ENCODE measurements at places on chromosomes 3 and 15.

DNA sequence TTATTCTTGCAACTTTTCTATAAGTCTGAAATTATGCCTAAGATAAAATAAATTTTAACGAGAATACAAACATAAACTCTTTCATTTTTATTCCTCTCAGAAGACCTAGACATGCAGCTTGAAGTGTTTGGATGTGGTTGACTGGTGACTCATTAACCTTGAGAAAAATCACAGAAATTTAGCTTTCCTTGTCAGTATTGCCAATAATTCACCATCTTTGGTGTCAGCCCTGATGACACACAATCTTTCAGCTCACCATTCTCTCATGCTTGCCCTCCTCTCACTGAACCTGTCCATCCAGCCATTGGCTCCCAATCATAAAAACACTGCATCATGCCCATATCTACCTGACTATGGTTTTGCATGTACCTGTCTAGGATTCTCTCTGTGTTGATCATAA is 22.6 kb upstream of the TNFAIP8L3 start:
- DNase-seq = peak; percentile 47

DNA sequence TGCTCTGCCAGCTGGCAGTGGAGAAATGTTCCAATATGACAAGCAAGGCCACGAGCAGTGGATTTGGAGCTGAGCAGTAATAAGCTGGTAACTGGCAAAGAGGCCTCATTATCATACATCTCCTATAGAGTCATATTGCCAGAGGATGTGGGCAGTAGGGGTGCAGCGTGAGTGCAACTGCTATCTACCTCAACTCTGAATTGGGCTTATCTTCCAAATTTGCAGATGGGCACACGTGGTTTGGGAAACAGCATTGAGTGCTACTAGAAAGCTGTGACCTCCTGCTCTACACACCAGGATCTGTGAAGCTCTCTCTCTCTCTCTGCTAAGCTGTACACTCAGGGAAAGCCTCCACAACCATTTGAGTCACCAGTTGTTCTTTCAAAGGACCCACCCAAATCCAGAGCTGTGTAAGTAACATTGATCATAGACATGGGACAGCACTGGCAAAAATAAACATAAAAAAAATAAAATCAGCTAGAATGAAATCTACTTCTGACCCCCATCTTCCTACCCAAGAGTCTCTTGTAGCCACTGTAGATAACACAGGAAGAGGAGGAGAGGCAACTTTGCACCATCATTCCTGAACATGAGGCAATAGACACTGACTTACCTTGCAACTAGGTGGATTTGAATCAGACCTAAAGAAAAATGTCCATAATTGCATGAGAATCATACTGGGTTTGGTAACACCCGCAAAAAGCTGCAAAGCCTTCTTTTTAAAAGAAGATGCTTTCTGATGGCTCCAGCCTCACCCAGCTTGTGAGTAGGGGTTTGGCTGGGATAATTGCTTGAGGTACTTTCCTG is 82.9 kb upstream of the THBS1 start:
- DNase-seq = no peak

DNA sequence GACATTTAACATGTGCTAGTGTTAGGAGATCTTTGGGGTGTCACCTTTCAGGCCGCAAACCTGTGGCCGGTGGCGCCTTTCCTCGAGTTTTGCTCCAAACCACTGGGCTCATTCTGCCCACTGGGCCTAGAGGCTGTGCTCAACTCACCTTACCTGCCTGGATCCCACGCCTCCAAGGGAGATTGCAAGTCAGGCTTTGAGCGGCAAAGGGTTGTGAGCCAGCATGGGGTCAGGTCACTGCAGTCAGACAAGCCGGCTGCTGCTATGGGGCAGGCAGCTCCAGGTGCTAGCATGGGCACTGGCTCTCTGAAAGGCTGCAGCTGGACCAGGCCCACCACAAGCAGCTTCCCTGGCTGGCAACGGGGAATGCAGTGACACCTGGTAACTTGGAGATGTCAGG is 265.5 kb downstream of the ZBBX start:
- no peak for DNase-seq

DNA sequence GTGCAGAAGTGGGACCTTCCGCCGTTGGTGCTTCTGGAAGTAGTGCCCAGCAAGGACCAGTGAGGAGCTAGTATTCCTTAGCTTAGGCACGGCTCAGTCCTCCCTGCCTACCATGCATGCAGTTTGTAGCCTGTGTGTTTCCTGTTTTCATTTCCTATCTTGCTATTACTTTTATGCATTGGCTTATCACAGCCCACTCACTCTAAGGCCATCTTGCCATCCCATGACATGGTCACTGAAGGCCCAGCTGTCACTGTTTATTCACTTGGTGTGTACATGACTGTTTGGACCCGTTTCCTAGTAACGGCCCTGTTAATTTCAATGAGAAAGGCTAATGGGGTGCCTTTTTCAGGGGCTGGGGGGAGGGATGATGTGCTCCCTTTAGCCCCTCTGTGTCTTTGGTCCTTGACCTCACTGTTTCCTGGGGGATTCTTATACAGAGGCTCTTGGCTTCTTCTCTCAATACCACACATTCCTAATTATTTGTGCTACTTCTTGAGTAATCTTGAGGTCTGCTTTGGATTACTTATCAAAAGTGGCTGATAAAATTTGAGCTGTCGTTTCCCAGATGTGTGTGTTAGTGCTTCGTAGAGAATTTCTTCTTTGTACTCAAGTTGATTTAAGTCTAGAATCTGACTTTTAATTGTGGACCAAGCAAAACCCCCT is 24.5 kb upstream of the TRAK1 start:
- DNase-seq = peak; percentile 86

- DNase-seq = peak; percentile 74
These were observed 74.7 kb downstream of the RASA2 start for GRCh38 chr3:141561426-141562034.

- DNase-seq = peak; percentile 33
These were observed 25.7 kb upstream of the MB21D2 start for GRCh38 chr3:192943393-192943792.

GRCh38 chr15:32738666-32739065 is 20.9 kb downstream of the GREM1 start:
- DNase-seq = peak; percentile 67

DNA sequence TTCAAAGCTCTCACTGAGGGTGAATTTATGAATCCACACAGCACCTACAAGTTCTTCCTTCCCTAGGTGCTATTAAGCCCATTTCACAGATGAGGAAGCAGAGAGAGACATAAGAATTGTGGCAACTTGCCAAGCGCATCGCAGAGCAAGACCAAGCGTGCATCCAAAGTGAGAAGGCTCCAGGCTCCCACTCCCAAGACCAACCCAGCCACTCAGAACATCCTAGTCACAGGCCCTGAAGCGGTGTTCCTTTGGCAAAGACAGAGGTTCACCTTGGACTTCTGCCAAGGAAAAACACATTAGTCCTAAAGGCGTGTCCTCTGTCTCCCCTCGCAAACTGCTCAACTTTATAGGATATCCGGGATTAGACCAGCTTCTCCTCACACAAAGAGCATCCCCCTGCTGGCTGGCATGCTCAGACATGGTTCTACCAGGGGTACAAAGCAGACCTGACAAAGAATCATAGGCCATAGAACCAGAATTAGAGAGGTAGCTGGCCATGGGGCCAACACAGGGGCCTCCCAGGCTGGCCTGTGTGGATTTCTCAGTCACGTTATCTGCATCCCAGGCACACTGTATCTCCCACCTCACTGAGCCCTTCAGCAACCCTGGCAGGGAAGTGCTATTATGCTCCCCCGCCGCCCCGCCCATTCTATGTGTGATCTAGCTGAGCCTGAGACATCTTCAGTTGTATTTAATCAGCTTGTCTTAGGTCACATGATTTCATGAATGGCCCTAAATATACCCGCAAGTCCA is 160.2 kb downstream of the FOXP1 start:
- peak; percentile 66 for DNase-seq

GRCh38 chr3:111801693-111802092 is 57.4 kb upstream of the PHLDB2 start:
- DNase-seq = peak; percentile 67

- peak; percentile 21 for DNase-seq
These were observed 292.5 kb downstream of the ARPP21 start for GRCh38 chr3:35931867-35932266.

GRCh38 chr3:10232137-10232536 is 16.1 kb upstream of the TATDN2 start:
- no peak for DNase-seq

DNA sequence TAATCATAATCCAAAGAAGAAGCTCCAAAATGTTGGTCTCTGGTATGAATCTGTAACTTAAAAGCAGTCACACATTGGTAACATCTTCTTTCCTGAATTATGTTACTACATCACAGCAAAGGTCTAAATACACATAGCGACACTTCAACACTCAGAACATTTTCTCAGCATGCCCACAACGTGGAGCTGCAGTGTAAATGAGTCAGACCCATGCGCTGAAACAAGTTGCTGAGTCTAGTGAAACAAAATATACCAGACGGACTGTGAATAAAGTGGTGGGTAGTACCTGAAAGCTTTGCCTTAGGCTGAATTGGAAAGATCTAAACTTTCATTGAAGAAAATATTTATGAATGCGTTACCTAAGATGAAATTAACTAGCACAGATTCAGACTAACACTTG is 33.2 kb upstream of the GOLGA8B start:
- peak; percentile 43 for DNase-seq

GRCh38 chr3:168983046-168983445 is 680.5 kb downstream of the MECOM start:
- no peak for DNase-seq

- DNase-seq = no peak
These were observed 146.2 kb upstream of the CBLB start for GRCh38 chr3:106014971-106015370.

GRCh38 chr15:80484333-80484864 is 80.2 kb downstream of the ARNT2 start:
- DNase-seq = no peak

GRCh38 chr3:192367616-192368015 is 359.7 kb downstream of the FGF12 start:
- DNase-seq = no peak

DNA sequence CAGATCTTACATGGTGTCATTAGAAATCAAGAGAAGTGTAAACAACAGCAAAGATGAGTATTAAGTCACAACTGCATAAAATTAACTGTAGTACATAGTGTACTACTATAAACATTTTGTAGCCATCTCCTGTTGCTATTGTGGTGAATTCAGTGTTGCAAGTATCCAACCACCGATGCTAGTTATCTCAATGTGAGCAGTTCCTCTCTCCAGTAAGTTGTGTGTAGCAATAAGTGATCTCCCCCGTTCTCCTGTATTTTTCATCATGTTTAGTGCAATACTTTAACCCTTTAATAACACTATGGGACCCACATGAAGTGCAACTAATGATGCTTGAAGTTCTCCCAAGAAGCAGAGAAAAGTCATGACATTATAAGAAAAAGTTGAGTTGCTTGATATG is 264.7 kb upstream of the KCNH8 start:
- DNase-seq = no peak

DNA sequence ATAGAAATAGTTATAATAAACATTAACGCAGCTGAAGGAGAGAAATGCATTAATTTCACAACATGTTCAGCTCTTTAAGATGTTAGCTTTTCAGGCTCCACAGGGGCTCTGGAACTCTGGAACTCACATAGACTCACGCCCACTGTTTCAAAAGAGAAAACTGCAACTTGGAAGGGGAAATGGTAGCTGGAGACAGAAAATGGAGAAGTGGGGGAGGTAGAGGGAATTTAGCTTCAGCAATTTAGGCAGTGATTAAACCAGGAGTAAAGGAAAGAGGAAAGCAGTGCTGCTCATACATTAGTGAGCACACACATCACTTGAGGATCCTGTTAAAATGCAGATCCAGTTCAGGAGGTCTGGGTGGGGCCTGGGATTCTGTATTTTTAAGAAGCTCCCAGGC is 274.8 kb upstream of the TRIM42 start:
- no peak for DNase-seq

DNA sequence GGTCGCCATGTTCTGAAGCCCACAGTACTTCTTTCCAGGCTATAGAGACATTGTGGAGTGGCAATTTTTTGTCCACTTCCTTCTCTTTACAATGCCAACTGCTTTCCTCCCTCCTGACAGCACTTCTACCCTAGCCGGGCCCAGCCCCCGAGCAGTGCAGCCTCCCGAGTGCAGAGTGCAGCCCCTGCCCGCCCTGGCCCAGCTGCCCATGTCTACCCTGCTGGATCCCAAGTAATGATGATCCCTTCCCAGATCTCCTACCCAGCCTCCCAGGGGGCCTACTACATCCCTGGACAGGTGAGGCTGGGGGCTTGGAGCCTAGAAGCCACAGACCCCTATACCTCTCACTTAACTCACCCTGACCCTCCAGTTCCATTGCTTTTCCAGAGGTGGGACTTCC is 2.8 kb downstream of the EIF4G1 start:
- no peak for DNase-seq

DNA sequence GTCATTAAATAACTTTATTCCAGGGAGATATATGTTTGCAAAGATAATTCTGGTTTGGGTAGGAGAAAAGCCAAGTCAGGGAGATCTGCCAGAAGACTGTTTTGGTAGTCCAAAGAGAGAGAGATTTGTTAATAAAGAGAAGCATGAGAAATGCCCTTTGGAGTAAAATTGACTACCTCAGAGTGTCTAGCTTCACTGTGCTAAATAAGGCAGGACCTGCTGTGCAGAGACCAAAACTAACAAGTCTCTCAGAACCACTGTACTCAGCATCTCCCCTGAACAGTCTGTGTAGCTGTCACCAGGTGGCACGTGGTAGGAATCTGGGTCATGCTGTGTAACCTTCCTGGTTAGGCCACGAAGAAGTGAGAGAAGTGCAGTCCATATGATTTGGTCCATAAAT is 31.6 kb upstream of the SLC35G2 start:
- peak; percentile 33 for DNase-seq

- no peak for DNase-seq
These were observed 250.6 kb downstream of the NR1D2 start for GRCh38 chr3:24195504-24196230.

DNA sequence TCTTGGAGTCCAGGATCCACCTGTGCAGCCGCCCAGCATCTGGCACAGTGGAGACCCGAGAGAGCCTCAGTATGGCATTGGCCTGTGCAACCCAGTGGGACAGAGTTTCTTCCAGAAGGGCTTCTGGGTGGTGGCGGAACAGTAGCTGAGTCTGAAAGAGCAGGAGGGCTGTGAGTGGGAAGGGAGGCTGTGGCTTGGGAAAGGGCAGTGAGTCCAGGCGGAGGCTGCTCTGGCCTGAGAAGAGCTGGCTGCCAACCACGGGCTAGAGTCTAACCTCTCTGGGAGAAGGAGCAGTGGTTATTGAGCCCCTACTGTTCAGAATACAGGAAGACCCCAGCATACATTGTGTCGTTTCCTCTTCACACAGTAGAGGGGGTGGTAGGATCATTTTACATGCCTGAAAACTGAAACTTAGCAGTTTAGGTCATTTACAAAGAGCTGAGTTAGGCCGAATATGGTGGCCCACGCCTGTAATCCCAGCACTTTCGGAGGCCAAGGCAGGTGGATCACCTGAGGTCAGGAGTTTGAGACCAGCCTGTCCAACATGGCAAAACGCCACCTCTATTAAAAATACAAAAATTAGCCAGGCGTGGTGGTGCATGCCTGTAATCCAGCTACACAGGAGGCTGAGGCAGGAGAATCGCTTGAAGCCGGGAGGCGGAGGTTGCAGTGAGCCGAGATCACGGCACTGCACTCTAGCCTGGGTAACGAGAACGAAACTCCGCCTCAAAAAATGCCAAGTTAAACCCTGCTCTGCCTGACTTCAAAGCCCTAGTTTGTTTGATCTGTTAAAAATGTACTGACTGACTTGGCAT is 3.2 kb downstream of the AEN start:
- DNase-seq = peak; percentile 50
